Activated CD4-positive, alpha-beta memory T cell treated with anti-CD3 and anti-CD28 coated beads, Interleukin-2, amount 10 ng/mL, durations not matched to agents 7 days and 5 days (primary cell): ENCODE measurements at places on chromosomes 3 and 15.

- no peak for DNase-seq
Measured at GRCh38 chr3:127728417-127729015, 55.8 kb downstream of the ABTB1 start.

- no peak for DNase-seq
Measured at GRCh38 chr3:34533451-34533850, 735.0 kb downstream of the PDCD6IP start.

- DNase-seq = no peak
Measured at GRCh38 chr15:85598219-85598618, 196.5 kb downstream of the KLHL25 start.

DNA sequence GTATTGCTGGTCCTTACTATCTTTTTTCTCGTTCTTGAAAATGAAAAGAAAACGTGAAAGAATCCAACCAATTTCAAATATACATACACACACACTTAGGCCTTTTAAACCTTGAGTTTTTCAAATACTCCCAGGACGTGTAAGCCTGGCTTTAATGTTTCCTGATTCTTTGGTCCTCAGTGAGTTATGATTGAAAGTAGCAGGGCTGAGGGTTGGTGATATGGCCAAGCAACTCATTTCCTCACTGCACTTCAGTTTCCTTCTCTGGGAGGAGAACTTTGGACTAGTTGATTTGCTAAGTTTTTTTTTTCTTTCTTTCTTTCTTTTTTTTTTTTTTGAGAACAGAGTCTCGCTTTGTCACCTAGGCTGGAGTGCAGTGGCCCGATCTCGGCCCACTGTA is 34.6 kb downstream of the CHD2 start:
- no peak for DNase-seq

GRCh38 chr15:69703532-69704187 is 251.0 kb downstream of the RPLP1 start:
- no peak for DNase-seq

DNA sequence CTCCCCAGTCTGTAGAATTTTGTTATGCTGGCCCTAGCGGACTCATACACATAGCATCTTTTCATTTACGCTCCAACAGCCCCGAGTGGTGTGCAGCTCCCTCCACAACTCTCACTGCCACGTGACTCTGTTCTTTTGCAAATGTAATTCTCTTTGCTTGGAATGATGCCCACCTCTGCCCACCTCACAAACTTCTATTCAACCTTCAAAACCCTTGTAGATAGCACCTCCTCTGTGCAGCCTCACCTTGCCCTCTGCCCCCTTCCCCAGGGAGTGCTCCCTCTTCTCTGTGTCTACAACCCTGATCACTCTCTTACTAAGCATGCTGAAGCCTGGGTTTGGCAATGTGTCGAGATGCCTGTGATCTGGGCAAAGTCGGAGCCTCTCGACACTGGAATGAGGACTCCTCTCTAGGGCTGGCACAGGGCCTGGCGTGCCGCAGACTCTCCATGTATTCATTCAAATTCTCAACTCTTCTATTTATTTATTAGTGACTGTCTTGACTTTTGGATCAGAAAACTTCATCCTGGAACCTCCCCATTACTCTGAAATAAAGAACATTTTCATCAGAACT is 73.5 kb downstream of the MGLL start:
- DNase-seq = no peak

- DNase-seq = no peak
Measured at GRCh38 chr3:123027292-123028232, at the start of gene SEMA5B. TSS of gene SEMA5B (minus strand) at chr3:123027763. CDS start at chr3:122961263, 66,500 bp downstream.

DNA sequence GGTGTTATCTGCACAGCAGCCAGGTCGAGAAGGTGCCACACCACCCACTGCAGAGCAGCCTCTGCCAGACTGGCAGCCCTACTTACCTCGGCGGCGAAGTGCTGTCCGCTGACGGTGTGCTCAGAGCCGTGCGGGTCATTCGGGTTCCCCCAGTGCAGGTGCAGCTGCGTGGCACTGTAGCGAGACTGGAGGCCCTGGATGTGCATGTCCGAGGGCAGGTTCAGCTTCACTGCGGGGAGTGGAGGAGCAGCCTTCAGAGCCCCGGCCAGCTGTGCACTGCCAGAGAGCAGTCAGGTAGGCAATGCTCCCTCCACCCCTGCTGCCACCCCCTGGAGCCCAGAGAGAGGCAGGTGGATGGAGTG is 36.3 kb downstream of the CA12 start:
- no peak for DNase-seq

- DNase-seq = no peak
Measured at GRCh38 chr15:49696433-49696832, 75.6 kb downstream of the DTWD1 start.

DNA sequence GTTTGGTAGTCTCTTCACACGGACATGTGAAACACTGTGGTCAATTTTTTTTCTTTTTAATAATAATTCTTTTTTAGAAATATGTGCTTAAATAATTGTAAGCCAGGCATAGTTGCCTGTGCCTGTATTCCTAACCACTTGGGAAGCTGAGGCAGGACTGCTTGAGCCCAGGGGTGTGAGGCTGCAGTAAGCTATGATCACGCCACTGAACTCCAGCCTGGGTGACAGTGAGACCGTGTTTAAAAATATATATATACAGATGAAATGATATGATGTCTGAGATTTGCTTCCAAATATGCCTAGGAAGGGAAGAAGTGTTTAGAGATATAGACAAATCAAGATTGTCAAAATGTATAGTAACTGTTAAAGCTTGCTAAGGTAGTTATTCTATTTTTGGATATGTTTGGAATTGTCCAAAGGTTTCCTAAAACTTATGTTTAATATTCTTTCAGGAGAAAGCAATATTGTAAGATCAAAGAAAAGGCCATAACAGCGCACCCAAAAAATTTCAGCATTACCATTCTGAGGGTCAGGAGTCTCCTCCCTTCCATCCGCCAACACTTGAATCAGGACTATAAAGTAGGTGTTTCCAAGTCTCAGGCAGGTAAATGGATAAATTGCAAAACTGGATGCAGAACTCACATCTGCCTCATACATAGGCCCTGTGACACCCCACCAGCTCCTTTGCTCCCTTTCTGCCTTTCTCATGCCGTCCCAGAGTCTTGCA is 532 bp upstream of the SELENOT start:
- no peak for DNase-seq

- DNase-seq = no peak
Measured at GRCh38 chr15:99443768-99444446, 121.9 kb upstream of the MEF2A start.

GRCh38 chr15:71294911-71295602 is 179.8 kb downstream of the THSD4 start:
- DNase-seq = no peak

DNA sequence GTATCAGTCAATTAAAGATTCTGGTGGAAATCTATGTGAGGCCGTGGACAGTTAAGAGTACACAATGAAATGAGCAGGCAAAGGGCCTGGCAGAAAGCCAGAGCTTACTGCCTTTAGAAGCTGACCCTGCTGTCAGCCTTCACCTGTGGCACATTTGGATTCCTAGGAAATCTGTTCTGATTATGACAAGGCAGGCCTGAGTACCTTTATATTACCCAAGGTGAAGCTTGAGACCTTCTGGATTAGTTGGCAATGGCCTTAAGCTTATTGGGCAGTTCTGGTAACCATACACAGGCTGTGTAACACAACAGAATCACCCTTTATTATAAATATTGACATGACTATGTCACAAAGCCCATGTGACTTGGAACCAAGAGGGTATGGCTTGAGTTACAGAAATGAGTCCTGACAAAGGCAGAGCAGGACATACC is 43.2 kb downstream of the NBEAL2 start:
- no peak for DNase-seq

DNA sequence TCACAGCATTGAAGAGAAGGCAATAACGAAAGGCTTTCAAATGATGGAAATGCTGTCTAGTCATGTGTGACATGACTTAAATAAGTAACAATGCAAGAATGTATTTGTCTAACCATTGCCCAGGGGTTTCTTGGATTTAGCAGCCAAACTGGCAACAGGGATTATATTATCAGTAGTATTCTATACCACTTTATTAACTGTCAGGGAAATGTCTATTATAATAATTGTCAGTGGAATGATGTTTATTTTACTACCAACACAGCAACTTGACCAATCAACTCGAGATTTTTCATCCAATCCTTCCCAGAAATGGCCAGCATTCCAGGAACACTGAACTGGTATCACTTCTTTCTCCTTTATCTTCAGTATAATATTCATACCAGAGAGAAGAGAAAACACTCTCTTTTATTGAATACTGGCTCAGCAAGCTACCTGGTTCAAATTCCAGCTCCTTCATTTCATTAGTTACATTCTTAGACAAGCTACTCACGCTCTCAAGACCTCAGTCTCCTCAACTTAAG is 66.2 kb downstream of the FOXP1 start:
- no peak for DNase-seq

GRCh38 chr3:173761161-173761560 is 363.6 kb downstream of the NLGN1 start:
- DNase-seq = no peak

DNA sequence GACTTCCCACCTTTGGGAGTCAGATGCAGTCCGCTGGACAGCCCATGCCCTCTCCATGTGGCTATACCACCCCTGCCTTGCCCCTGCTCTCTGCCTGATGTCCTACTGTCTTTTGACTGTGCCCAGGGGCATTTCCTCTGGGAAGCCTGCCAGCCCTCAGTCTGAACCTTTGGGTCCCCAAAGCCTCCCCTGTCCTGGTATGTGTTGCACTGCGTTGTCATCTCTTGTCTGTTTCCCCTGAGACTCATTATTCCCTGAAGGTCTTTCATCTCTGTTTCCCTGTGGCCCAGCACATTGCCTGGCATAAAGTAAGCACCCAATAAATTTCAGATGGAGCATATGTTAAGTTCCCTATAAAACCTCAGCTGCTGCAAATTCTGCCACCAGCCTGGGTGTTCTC is 236.6 kb upstream of the CTDSPL start:
- DNase-seq = no peak

DNA sequence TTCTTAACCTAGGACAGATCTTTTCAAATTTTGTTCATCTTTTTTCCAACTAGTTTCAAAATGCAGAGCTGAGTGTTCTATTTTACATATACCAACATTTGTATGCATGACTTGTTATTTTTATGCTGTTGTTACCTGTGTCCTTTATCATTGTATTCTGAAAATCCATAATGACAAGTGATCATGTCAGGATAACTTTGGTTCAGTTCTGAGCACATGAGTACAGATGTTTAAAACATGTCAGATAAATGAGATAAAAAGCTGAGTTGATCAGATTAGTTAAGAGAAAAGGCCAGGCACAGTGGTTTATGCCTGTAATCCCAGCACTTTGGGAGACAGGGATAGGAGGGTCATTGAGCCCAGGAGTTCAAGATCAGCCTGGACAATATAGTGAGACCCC is 204.9 kb downstream of the SSR3 start:
- DNase-seq = no peak

DNA sequence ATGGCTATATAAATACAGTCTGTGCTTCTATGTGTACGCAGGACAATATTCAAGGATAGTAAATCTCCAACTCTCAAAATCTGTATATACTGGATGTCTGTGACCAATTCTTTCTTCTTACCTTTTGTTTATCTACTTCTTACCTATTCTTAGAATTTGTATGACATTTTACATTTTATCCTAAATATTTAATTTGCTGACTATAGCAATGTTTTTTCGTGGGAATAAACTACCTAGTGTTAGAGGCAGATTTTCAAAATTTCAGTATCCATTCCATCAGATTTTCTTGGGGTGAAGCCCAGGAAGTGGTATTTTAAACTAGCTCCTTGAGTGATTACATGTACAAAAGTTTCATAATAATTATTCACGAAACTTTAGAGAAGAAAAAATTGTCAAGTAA is 334.5 kb upstream of the BCHE start:
- DNase-seq = no peak

DNA sequence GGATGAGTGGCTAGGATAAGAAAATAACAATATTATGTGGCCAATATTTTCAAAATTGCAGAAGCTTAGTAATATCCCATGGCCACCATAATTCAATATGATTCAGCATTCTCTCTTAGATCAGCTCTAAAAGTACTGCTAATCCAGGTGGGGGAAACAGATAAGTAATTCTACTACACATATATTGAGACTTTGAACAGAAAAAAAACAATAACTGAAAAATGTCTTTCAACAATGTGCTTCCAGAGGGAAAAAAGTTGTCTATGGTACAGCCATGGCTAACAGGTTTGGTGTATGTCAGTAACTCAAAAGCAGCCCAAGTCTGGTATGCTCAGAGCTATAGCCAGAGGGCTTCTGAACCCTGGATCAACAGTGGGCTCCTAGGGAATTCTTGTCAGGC is 42.4 kb upstream of the PPIB start:
- no peak for DNase-seq

DNA sequence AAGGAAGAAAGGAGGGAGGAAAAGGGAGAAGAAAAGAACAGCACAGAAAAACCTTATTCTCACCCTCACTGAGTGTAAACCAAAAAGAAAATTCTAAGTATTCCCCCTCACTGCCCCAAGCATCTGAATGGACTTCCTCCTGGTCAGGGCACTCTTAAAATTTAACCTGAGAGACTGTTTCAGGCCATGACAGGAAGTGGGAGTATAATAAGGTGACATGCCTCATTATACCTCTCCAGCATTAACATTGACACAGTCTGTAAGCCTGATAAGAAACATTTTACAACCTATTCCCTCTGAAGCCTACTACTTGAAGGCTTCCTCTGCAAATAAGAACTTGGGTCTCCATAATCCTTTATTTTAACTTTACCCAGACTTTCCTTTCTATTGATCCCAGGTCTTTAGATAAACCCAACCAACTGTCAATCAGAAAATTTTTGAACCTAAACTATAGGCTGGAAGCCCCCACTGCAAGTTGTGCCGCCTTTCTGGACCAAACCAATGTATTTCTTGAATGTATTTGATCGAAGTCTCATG is 41.7 kb downstream of the SLCO2A1 start:
- DNase-seq = no peak

DNA sequence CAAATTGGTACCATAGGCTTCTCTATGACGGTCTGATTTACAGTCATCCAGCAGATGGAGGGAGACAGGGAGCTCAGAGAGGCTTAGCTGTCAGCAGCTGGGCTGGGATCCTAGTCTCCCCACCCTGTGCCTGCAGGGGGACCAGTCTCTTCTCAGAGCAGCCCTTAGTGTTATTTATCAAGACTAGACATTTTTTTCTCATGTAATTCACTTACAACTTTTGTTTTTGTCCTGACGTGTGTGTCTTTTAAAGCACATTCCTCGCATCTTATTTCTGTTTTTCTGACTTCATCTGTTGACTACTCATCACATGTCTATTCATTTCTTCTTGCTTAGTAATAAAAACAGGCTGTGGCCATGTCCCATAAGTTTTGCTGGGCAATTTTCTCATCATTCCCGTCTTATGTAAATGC is 116.1 kb downstream of the KLF13 start:
- no peak for DNase-seq

GRCh38 chr3:134075846-134076245 is 46.1 kb upstream of the SLCO2A1 start:
- peak; percentile 9 for DNase-seq

GRCh38 chr3:72720566-72720965 is 127.7 kb downstream of the SHQ1 start:
- DNase-seq = no peak
